ENCODE measurements at places on chromosomes 16 and 17.

DNA sequence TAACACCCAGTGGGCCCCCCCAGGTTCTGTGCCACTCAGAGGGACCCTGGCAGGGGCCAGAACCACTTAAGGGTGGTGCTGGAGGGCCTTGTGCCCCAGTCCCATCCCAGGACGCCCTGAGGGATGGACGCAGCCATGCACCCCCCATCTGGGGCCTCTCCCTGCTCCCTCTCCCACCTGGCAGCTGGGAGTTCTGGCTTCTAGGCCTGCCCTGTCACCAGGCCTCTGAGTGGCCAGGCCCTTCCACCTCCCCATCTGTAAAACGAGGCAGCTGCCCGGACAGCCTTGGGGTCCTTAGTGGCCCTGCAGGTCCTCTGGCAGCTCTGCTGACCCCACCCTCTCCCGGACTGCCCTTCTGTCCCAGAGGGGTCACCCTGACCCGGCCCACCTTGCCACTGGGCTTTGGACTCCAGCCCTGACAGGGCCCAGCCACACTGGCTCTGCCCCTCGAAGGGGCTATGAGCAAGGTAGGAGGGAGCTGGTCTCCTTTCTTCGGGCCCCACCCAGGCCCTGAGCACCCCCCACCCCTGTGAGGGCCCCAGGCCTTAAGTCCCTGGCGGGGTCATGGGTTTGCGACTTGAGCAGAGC is 12.3 kb downstream of the PAM16 start:
- DNase-seq: no peak

DNA sequence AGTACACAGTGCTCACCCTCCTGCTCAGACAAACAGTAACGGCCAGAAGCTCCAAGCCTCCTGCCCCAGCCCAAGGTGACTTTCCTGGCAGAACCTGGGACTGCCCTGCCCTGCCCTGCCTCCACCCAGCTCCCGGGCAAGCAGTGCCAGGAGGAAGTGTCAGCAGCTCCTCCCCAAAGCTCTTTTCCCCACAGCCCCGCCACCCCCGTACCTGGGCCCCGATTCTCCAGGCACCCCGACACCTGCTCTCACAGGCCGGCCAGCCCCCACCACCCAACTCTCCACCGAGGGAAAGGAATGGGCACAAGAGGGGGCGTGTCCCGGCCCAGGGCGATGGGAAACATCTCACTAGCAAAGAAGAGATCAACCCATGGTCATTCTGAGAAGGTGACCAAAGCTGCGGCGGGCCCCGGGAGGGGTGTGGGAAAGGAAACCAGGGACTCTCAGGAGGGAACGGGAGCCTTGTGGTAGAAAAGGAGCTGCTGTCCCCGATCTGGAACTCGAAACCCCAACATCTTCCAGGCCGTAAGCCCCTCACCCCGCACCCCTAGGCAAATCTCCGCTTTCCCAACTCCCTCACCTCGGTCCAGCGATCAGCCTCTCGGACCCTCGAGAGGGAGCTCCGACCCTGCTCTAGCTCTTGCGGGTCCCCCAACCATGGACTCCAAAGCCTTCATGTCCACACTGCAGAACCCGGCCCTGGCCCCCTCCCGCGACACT is 1.2 kb downstream of the BCAR1 start:
- peak; percentile 47 for DNase-seq

GRCh38 chr16:47375423-47375822 is 85.4 kb downstream of the ITFG1 start:
- DNase-seq: peak; percentile 63

DNA sequence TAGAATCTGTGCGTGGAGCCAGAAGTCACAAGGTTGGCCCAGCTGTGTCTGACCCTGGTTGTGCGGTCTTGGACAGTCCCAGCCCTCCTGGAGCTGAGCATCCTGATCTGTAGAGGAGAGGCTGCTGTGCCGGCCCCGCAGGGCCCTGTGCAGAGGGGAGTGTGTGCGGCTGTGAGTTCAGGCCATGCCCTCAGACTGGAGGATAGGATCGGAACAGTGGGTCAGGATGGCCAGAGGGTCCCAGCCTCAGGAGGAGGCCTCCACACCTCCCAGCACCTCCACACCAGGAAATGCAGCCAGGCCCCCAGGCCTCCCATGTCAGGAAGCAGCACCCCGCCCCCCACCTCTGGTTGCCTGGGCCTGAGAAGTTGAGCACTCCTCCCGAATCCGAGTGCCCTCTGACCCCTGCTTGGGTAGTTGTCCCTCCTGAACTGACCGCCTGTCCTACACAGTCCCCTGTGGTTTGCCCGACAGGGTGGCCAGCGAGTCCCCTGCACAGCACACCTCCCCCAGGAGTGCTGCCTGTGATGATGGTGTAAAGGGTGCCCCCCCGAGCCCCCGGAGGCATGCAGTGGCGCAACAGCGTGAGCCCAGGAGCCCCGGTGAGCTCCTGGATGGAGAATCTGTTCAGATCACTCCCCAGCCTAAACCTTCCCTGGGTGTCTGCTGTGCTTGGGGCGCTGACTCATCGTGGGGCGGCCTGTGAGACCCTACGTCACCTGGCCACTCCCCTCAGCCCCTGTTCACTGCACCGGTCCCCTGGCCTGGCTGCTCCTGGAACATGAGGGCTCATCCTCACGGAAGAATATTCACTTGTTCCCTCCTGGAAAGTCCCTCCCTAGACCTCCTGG is 285.2 kb downstream of the SEC14L1 start:
- no peak for DNase-seq

DNA sequence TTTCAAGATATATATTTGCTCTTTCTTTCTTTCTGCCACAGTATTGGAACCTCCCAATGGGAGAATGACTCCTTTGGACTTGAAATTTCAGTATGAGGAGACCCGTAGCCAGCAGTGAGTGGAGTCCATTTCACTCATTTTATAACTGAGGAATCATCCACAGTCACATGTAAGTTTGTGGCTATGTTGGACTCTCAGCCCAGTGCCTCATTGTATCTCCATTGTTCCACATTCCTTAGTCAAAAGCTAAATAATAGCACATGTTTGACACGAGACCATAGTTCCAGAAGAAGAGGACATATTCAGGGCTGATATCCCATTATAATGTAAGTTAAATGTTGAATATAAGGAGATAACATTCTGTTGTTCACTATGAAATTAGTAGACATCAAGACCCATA is 12.7 kb upstream of the SPAG9 start:
- DNase-seq: no peak

GRCh38 chr17:33316746-33317145 is 23.7 kb upstream of the ASIC2 start:
- DNase-seq: no peak

- no peak for DNase-seq
These were observed 20.4 kb downstream of the DUSP14 start for GRCh38 chr17:37510056-37510455.

- no peak for DNase-seq
These were observed 23.2 kb upstream of the NAGLU start for GRCh38 chr17:42512733-42513251.

DNA sequence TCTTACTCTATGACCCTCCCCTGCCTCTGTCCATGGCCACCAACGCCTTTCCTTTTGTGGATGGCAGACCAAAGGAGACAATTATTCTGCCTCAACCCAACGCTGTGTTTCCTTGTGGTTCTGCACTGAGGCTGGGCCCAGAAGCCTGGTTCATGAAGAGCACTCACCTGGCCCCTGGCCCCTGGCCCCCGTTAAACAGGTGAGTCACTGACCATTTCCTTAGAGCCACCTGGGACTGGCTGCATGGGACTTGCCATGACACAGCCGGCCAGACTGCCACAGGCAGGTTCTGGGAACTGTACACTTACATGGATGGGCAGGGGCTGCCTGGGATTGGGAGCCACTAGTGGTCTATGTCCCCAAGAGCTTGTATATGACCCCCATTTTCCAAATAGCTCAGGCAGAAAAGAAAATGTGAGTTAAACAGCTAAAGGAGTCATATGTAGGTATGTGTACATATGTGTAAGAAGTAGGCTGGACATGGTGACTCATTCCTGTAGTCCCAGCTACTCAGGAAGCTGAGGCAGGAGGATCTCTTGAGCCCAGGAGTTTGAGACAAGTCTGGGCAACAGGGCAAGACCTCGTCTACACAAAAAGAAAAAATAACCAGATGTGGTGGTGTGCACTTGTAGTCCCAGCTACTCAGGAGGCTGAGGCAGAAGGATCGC is 181.9 kb upstream of the CACNG5 start:
- DNase-seq: no peak
